Anterior cingulate cortex (tissue), 58 donors: ENCODE measurements at places on chromosomes 7 and 10.

- DNase-seq = no peak
Observed at GRCh38 chr10:124155781-124156435, 62.5 kb upstream of the CHST15 start.

DNA sequence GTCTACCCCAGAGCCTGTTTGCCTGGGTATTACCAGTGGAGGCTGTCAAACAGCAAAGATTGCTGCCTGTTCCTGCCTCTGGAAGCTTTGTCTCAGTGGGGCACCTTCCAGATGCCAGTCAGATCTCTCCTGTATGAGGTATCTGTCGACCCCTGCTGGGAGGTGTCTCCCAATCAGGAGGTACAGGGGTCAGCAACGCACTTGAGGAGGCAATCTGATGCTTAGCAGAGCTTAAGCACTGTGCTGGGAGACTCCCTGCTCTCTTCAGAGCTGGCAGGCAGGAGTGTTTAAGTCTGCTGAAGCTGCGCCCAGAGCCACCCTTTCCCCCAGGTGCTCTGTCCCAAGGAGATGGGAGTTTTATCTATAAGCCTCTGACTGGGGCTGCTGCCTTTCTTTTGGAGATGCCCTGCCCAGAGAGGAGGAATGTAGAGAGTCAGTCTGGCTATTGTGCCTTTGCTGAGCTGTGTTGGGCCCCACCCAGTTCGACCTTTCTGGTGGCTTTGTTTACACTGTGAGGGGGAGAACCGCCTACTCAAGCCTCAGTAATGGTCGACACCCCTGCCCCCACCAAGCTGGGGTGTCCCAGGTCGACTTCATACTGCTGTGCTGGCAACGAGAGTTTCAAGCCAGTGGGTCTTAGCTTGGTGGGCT is 62.2 kb downstream of the PPP1R9A start:
- DNase-seq = no peak

DNA sequence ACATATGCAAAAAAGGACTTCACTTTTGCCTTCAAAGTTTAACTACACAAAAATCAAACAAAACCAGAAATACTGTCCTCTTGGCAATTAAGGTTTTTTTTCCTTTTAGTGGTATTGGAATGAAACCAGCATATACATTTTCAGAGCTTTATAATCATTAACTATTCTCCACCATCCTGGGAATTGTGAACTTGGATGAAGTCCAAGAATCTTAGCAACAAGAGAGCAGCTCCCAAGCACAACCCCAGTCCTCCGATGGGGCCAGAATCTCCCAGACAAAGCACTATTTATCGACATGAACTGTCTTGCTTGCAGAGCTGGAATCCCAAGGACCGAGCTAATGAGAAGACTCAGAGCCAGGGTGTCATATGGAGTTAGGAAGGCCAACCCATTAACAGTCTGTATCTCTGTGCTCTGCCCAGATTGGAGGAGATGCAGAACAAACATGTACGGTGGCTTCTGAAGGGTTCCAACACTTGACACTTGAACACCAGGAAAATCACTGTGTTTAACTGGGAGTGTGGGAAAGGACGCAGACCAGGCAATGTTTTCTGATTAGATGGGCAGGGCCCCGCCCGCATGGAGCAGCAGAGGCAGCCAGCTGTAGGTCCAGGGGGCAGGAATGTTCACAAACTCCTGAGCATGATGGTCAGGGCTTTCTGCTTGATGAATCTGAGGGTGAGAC is 35.5 kb downstream of the PPP1R3C start:
- DNase-seq = no peak

DNA sequence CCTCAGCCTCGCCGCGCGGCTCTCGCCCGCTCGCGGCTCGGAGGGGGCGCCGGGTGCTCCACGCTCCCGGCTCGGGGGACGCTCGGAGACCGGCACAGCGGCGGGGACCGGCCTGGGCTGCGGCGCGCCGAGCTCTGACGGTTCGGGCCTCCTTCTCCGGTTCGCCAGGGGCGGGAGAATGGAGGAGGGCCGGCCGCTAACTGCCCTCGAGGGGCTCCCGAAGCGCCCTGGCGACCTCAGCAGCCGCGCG is 232 bp upstream of the GRID1 start:
- no peak for DNase-seq

DNA sequence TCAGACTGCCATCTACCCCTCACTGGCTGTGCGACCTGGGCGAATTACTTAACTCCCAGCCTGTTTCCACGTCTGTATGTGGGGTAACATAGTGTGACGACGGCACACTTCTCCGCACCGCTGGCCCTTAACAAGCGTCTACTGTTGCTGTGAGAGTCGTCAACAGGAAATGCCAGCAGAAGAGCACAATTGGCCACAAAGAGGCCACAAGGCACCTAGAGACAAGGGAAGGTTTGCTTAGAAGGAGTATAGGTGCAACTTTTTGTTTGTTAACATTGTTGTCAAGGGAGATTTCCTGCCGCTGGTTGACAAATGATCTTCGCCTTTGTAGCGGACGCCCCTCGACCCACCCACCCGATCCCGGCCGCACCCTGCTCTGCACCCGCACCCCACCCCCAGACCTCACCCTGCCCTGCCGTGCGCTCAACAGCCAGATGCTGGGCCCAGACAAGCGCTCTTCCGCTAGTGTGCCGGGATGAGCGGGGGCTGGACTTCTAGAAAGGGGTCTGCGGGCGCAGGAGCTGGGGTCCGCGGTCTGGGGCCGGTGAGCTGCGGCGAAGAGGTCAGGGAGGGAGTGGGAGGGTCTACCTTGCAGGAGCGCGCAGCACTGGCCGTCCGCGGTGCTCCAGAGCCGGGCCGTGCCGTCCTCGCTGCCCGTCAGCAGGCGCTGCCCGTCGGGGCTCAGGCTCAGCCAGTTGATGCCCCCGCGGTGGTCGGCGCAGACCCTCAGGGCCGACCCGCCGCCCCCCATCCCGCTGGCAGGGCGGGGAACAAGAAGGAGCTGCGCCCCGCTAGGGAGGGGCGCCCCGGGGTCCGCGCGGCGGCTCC is 785 bp downstream of the WDR86 start:
- DNase-seq = no peak

DNA sequence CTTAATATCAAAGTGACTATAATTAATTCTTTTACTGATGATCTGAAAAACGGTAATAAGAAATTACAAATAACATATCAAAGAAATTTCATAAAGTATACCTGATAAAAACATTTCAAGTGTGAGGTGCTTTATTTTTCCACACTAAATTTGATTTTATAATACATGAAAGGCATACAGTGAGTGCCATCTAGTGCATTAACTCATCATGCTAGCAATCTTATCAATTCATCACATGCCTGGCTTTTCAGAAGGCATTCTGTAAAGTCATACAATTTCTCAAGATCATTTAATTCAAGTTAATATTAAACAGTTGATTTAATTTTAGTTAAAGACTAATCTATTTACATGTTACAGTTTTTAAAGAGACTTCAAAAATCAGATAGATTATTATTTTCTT is 1020.9 kb downstream of the GATA3 start:
- DNase-seq = no peak

DNA sequence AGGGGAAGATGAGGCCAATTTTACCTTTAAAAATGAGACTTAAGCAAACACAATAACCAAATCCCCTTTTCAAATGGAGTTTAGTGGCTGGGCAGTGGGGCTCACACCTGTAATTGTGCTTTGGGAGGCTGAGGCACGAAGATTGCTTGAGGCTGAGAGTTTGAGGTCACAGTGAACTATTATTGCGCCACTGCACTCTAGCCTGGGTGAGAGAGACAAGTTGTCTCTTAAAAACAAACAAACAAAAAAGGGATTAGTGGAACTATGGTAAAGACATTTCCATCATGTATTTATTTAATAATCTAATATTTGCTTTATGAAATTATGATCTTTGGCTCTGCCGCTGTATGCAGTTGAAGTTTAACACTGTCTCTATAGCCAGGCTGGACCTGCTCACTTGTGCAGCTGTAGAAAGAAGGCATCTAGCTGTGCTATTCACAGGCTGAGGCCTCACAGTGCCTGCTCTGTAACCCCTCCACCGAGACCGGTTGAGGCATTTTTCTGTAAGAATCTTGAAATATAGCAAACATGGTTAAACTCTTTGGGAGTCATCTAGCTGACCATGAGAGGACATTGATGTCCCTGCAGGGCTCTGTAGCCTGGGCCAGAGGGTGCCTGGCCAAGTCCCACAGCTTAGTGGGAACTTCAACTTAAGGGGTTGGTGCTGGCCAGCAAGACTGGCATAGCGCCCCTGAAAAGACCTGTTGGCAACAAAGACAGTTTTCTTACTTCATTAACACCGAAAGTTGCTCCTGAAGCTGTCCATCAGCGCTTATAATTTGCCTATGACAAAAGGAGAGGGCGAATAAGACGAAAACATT is 131.8 kb downstream of the BMPER start:
- DNase-seq = no peak

GRCh38 chr10:97831259-97831658 is 18.4 kb upstream of the GOLGA7B start:
- DNase-seq = no peak

DNA sequence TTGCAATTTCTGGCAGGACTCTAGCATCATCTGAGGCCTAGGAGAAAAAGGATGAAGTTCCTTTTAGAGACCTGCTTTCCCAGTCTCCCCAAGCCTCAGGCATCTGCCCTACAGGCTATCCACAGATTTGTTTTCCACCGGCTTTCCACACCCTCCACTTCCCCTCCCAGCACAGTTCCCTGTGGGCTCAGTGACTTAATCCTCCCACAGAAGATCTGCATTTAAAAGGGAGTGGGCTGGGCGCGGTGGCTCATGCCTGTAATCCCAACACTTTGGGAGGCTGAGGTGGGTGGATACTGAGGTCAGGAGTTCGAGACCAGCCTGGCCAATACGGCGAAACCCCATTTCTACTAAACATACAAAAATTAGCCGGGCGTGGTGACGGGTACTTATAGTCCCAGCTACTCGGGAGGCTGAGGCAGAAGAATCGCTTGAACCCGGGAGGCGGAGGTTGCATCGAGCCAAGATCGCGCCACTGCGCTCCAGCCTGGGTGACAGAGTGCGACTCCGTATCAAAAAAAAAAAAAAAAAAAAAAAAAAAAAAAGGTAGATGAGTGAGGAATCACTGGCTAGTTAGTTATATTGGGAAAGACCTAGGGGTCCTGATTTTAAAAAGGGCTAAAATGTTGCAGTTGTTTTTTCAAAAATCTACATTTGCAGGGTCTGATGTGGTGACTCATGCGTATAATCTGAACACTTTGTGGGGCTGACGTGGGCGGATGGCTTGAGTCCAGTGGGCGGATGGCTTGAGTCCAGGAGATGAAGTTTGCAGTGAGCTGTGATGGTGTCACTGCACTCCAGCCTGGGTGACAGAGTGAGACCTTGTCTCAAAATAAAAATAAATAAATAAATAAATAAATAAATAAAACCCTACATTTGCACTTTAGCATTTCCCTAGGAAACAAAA is 119.5 kb downstream of the BAMBI start:
- DNase-seq = no peak

- no peak for DNase-seq
Observed at GRCh38 chr7:99019523-99020412, 124.1 kb downstream of the SMURF1 start.

DNA sequence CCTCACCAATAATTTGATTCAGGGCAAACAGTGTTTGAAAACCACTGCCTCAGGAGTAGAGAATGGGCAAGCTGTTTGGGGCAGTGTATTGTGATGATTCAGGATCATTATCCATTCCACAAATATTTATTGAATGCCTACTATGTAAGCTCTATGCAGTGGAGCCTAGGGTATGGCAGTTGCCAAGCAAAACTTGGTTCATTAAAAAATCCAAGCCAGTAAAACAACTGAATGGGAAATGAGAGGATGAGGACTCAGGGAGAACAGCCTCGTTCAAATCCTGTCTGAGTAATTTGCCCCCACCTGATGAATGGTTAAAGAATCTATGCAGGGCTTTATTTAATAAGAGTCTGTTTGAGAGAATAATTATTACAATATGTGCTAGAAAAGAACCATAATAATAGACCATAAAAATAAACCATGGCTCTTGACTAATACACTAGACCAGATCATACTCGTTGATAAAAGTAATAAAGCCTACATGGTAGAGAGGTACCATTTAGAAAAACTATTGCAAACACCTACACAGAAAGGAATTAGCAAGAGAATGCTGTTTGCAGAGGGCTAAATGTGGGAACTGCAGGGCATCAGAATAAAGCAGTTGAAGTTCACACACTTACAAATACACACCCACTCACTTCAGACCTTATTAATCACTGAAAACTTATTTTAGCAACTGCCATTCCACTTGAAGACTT is 71.7 kb downstream of the CREB5 start:
- no peak for DNase-seq

GRCh38 chr7:117816727-117817126 is 56.5 kb downstream of the CTTNBP2 start:
- DNase-seq = no peak

DNA sequence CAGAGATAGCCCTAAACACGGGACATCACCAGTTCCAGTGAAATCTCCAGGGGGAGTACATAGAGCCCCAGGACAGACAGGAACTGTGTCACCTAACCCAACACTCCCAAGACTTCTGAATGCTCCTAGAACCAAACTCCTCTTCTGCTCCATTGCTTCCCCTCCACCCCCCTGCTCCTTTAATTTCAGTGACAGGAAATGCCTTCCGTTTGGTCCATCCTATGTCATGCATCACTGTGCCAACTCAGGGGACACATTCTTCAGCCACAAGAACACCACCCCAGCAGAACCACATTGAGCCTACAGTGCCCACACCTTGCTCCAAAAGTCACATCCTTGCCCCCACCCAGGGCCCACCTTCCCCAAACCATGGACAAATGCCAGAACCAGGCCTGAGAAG is 100.5 kb downstream of the KCNMA1 start:
- DNase-seq = no peak

DNA sequence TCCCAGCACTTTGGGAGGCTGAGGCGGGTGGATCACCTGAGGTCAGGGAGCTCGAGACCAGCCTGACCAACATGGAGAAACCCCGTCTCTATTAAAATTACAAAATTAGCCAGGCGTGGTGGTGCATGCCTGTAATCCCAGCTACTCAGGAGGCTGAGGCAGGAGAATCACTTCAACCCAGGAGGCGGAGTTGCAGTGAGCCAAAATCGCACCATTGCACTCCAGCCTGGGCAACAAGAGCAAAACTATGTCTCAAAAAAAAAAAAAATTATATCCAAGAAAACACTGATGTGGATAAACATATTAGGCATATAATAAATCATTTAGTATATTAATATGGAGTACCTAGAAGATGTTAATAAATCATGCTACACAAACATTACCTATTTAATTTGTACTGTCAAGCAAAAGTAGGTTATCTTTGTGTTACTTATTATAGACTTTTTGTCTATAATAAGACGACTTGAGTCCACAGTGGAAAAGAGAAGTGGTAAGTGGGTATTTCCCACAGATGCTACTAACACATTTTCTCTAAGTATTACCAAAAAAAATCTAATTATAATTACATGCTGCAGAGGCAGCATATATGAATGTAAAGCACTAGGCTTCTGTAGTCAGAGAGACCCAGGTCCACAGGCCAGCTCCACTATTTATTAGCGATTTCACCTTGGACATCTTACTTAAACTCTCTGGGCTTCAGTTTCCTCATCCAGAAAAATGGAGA is 34.5 kb downstream of the DNMBP start:
- DNase-seq = no peak

- DNase-seq = no peak
Observed at GRCh38 chr7:149414171-149414570, 46.7 kb downstream of the ZNF777 start.

GRCh38 chr7:102991540-102992214 is 78.9 kb downstream of the LRRC17 start:
- DNase-seq = no peak
